Astrocyte (in vitro differentiated cells and primary cell): ENCODE measurements at places on chromosomes 11 and 22.

DNA sequence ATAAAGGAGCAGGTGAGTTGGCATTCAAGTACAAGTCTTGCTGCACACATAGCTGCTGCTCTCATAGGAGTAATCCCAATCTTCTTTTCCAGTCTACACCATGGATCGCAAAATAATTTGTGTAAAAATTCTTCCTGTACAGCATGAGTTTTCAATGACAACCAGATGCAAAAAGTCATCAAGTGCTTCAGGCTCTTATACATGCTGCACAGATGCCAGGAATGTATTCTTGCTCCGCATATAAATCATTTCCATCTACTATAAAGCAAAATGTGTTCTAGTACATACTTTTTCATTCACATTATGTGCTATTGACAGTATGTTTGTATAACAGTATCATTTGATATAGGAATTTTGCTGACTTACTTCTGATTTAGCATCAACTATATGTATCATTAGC, 35.4 kb downstream of the NXPE2 start:
- no peak for DNase-seq

- DNase-seq = no peak
These were observed 14.8 kb downstream of the TRIM29 start for GRCh38 chr11:120122924-120123683.

DNA sequence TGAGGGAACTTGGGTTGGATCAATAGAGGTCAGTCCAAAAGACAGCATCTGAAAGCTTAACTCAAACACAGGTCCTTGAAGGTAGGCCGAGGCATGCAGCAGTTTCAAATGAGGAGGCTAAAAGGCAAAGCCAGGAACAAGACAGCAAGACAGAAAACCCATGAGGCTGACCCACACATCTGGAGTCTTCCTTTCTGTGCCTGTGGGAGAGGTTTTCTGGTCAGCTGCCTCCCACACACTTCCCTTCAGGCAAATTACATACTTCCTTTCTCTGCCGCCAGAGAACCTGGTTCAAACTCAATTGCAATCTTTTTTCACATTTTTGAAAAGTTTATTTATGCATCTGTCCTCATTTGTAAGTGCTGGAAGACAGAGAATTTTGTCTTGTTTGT, 29.8 kb upstream of the CRTAM start:
- peak; percentile 58 for DNase-seq

DNA sequence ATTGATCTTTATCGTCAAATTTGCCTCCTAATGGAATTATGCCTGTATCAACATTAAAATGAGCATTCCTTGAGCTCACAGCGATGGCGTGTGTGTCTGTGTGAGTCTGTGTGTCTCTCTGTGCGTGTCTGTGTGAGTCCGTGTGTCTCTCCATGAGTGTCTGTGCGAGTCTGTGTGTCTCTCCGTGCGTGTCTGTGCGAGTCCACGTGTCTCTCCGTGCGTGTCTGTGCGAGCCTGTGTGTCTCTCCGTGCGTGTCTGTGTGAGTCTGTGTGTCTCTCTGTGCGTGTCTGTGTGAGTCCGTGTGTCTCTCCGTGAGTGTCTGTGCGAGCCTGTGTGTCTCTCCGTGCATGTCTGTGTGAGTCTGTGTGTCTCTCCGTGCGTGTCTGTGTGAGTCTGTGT, 326.5 kb upstream of the B3GAT1 start:
- no peak for DNase-seq

- DNase-seq = peak; percentile 84
These were observed 491.8 kb downstream of the ETS1 start for GRCh38 chr11:128095466-128095981.
